ENCODE measurements at places on chromosomes 16 and 17.
A peak's percentile ranks its signal among the peaks of the same experiment; 100 is the strongest.

- DNase-seq = no peak
Observed at GRCh38 chr17:4833941-4834680, 971 bp downstream of the MINK1 start.

DNA sequence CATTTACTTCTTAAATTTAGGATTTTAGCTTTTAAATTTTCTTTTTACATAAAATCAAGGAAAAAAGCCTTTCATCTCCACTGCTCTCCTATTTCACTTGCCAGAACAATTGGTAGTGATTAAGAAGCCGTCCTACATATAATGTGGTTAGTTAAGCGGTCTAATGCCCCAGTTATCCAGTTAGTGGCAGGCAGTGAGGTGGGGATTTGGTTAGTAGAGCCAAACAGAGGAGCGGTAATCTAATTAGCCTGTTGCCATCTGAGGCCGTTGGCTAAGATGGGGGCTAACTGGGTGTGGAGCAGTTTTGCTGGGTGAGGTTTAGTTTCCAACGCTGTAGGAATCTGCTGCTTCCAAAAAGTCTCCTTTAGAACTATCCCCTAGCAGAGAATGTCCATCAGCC is 22.4 kb downstream of the SNX11 start:
- no peak for DNase-seq

- no peak for DNase-seq
Observed at GRCh38 chr16:3781421-3781820, 64.1 kb upstream of the TRAP1 start.

- no peak for DNase-seq
Observed at GRCh38 chr16:5758281-5758680, 660.7 kb upstream of the EEF2KMT start.

DNA sequence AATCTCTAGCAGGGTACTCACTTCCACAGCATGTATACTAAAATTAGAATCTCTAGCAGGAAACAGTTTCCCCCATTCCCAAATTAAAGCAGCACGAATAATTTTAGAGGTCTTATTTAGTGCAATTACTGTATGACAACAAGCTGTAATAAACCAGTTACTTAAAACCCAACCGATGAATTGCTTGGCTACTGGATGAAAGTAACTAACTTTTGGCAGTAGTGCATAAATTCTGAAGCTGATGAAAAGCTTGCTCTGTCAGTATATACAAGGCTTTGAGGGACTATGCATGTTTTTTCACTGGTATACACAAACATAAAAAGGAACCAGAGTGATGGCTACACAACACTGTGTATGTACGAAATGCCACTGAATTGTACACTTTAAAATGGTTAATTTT is 89.4 kb downstream of the CFDP1 start:
- DNase-seq = no peak

GRCh38 chr17:15464231-15464985 is 3.0 kb downstream of the CDRT4 start:
- no peak for DNase-seq

GRCh38 chr17:80750263-80750662 is 205.6 kb downstream of the RPTOR start:
- DNase-seq = no peak

DNA sequence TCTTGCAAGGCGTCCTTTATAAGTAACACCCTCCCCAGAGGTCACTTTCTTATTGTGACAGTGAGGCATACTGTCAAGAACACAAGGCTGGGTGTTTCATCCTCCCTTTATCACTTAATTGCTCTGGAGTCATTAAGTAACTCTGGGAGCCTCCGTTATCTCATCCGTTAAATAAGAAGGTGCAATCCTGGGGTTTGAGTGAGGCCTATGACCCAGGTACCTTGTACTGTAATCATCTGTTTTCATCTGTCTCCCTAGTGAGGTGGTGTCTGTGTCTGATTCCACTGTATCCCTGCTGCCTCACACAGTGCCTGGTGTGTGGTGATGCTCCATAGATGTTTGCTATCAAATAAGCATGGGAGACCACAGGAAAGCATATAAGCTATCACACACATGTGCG is 17.7 kb downstream of the TNS4 start:
- DNase-seq = no peak

GRCh38 chr17:50051082-50051576 is 4.8 kb upstream of the ITGA3 start:
- peak; percentile 89 for DNase-seq

DNA sequence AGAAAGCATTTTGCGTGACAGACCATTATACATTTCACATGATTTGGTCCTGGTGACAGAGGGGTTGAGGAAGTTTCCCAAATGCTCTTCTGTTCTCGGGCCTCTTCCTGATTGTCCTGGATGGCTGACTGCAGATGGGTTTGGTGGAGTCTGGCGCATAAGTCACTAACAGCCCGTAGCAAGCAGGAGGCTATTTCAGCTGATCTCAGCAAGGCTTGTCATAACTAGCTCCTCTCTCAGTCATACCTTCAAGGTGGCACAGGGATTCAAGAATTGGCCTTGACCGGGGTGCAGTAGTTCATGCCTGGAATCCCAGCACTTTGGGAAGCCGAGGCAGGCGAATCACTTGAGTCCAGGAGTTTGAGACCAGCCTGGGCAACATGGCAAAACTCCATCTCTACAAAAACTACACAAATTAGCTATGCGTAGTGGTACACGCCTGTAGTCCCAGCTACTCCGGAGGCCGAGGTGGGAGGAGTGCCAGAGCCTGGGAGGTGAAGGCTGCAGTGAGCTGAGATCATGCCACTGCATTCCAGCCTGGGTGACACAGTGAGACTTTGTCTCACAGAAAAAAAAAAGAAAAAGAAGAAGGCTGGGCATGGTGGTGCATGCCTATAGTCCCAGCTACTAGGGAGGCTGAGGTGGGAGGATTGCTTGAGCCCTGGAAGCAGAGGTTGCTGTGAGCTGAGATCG is 68.9 kb upstream of the HAS3 start:
- no peak for DNase-seq

GRCh38 chr17:50412188-50412732 is 13.8 kb upstream of the ACSF2 start:
- no peak for DNase-seq

GRCh38 chr17:14004927-14005620 is 64.2 kb upstream of the COX10 start:
- no peak for DNase-seq

GRCh38 chr17:32928586-32929535 is 908 bp downstream of the TMEM98 start:
- DNase-seq = no peak

Measured in stimulated activated CD4-positive, alpha-beta T cell treated with anti-CD3 and anti-CD28 coated beads, Interleukin-1b, Interleukin-23, amount 100 ng/mL, for 48 hours (primary cell).